ENCODE measurements at places on chromosomes 3 and 15. TPM values are rescaled to one million over a fixed set of nuclear protein-coding genes. Genes with fewer than 3 reads are reported as not detected.
A peak's percentile ranks its signal among the peaks of the same experiment; 100 is the strongest.

CHRNB4 gene
- not detected for total RNA-seq

CX3CR1 gene
- total RNA-seq: 7.6 TPM

EAF1 gene
- 2.3 TPM for total RNA-seq

ACTRT3 gene
- 2.8 TPM for total RNA-seq

PEX5L gene
- total RNA-seq: not detected

- DNase-seq: no peak
These were observed 91.3 kb upstream of the SLC25A36 start for GRCh38 chr3:140850210-140850955.

- no peak for DNase-seq
These were observed 58.5 kb downstream of the MBNL1 start for GRCh38 chr3:152327203-152327602.

DNA sequence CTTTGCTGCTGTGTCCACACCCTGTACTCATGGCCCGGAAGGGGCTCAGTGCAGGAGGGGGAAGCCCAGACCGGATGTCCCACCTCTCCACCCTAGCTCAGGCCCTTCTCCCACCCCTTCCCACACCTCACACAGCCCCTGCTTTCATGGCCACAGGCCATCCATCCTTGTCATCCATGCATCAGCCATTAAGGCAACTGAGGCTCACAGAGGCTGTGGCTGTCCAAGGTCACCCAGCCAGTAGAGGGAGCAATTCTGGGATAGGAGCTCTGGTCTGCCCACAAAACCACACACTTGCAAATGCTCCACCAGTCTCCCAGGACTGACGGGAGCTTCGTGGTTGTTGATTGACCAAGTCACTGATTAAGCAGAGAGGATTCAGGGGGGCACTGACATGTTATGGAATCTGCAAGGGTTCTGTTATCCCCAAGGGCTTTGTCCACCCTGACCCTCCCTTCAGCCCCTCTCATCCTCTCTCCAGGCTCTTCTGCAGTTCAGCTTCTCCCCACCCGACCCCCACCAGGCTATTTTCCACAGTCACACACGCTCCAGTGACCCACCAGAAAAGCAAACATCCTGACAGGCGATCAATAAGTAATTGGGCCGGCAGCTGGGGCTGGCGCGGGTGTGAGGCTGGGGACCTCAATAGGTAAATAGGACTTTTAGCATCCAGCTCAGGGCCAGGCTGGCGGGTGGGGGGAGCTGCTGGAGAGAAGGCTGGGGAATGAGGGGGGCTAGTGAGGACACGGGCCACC, 15.1 kb downstream of the LINGO1 start:
- DNase-seq: no peak

DNA sequence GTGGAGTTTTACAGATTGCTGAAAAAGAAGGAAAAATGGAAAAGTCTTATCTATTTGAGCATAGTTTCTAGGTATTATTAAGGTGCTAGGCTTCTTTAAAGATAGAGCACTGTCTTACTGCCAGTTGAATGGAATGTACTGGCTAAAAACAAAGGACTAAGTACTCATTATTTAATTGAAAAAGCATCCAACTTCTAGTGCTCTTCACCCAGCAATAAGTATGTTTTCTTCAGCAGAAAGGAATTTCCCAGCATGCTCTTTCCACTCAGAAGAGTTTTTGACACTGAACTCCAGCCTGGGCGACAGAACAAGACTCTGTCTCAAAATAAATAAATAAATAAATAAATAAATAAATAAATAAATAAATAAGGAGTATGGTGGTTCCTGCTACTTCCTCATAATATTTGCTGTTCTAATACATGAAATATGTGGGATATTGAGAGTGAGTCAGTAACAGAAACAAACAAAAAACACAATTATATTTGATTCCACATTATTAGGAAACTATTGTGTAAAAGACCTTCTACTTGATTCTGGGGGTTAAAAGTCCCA, 70.6 kb downstream of the ATP13A4 start:
- DNase-seq: no peak

DNA sequence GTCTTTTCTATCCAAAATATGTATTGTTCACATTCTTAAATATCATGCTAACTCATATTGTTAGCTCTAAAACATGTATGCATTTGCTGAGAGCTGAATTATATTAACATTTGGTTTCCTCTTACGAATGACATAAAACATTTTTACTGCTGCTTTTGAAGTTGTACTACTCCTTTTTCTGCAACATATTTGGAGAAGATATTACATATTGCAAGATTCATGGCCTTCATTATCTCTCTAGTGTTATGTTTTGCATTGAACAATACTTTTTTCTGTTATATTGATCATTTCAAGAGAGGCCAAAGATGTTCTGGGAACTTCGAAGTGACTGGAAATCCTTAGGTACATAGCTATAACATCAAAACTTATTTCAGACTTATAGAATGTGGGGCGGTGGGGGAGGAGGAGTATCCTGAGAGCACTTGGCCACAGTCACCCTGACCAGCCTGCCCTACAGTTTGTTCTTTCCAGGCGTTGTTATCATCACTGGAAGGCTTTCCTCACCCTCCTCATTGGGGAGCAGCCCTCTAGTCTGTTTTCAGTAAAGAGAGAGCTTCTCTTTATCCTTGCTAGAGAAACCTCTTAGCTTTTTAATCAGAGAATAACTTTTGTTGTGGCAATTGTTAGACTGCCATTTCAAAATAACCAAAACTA, 868.6 kb downstream of the OTOL1 start:
- no peak for DNase-seq

DNA sequence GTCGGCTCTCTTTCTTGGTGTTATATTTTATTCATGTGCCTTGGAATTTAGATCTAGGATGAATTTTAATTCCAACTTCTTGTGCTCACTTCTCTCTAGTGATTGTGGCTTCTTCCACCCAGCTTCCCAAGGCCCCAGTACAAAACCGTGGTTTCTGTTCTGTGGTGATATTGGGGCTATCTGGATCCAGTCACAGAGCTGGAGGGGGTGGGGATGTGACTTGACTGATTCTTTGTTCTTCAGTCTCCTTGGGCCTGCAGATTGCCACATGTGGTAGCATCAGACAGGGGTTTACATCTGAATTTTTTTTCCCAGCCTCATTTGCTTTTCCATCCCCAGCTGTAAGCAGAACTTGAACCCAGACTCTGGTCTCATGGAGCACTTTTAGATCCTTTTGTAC, 98.5 kb upstream of the ADAMTSL3 start:
- no peak for DNase-seq

DNA sequence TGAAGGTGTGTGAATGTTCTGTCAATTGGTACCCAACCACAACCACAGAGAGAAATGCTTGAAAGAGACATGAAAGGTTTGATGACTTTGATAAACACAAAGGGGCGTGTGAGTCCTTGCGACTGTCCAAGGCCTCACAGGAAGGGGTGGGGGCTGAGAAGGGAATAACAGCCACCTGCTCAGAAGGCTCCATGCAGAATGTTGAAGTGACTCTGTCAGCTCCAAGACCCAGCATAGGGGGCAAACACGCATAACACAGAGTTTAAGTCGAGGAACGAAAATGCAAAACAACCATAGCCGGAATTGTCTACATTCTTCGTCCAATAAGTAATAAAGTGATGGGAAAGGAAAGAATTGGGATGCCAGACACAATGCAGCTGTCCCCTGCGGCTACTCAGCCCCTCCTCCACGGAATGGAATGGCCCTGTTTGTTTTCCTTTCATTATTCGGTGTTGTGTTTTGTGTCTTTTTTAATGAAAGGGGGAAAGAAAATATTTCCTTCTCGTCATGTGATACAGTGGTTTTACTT, 19.9 kb downstream of the TMEM212 start:
- no peak for DNase-seq

DNA sequence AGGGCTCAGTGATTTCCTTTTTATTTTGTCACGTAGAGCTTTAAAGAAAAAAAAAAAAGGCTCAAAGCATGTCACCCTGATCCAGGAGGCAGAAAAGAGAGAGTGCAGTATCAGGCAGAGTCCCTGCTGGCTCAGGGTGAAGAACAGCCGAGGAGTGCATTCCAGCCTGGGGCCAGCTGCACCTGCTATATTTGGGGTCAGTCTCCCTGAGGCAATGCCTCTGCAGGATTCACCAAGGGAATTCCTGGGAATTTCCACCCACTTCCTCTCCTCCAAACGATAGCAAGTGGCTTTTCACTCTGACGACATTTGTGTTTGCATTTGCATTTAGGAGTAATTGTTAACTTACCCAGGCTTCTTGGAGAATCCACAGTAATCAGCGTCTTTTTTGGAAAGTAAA, 202.9 kb upstream of the CTNNB1 start:
- DNase-seq: no peak

- no peak for DNase-seq
These were observed 543.6 kb downstream of the AGBL1 start for GRCh38 chr15:86623236-86623635.

DNA sequence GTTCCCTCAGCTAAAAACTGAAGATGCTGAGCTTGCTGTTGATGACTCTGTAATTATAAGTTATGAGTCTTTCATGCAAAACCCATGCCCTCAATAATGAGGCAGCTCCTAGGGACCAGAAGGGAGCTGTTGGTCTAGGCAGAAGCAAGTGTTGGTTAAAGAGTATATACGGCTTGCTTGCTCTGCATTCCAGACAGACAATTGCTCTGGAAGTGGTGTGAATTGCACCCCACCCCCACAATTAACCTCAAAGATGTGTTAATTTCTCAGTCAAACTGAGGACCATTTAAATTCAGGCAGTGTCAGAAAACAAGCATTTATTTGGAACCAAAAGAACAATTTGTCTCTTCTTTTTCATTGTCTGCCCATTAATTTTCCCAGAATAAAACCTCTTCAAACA, 163.5 kb upstream of the EOMES start:
- DNase-seq: no peak

GRCh38 chr3:119819806-119820205, 37.9 kb downstream of the NR1I2 start:
- no peak for DNase-seq

DNA sequence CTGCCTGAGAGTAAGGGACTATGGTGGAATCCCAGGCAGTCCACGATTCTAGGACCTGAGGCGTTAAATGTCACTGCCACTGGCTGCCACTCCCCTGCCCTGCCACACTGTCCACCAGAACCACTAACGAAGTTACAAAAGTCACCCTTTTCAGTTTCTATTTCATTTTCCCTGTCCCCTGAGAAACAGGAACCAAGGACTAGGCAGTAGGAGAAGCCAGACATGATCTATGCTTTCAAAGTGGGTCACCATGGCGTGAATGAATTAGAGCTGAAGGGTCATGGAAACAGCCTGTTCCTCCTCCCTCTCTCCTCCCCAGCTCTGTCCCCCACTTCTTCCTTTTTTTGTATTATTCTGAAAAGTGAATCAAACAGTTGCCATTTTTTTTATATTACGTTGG, 9.1 kb upstream of the ADPRH start:
- no peak for DNase-seq

DNA sequence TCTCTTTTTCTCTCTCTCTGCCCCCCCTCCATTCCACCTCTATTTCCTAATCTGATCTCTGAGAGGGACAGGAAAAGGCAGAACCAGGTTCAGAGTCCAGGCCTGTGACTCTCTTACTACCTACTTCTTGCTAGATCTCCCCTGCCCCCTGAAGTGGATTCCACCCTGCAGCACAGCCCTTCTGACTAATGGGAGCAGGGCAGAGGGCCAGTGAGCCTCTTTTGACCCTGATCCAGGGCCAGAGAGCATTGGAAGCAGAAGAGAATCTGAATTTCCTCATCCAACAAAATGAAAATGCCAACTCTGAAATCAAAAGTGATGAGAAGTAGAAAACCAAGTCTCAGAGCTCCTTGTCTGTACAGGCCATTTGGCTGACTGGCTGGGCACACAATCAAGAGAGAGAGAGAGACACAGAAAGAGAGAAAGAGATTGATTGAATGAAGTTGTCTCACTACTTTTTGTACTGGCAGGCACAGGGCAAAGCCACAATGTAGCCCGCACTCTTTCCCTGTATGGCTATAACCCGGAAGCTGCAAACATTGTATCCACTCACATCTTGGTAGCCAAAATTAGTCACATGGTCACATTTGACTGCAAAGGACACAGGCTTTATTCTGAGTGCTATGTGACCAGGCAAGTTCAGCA, 31.6 kb upstream of the GLCE start:
- DNase-seq: peak; percentile 27

GRCh38 chr3:143634991-143635390, 213.3 kb downstream of the SLC9A9 start:
- DNase-seq: no peak

DNA sequence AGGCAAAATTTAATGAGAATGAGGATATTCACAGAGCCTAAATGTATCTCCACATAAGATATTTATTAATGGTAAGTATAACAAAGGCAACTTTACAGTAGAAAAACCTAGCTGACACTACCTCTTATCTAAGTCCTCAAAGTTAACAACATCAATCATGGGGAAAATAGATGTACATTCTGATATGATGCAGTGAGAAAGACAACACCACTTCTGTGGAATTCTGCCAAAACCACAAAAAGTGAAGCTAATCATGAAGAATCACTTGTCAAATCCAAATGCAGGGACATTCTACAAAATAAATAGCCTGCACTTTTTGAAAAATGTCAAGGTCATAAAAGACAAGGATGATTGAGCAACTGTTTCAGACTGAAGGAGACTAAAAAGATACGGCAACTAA, 27.5 kb upstream of the EOMES start:
- no peak for DNase-seq

GRCh38 chr15:63971427-63971805, 74.9 kb downstream of the DAPK2 start:
- no peak for DNase-seq

- DNase-seq: no peak
These were observed 146.5 kb upstream of the MEIS2 start for GRCh38 chr15:37246856-37247255.

DNA sequence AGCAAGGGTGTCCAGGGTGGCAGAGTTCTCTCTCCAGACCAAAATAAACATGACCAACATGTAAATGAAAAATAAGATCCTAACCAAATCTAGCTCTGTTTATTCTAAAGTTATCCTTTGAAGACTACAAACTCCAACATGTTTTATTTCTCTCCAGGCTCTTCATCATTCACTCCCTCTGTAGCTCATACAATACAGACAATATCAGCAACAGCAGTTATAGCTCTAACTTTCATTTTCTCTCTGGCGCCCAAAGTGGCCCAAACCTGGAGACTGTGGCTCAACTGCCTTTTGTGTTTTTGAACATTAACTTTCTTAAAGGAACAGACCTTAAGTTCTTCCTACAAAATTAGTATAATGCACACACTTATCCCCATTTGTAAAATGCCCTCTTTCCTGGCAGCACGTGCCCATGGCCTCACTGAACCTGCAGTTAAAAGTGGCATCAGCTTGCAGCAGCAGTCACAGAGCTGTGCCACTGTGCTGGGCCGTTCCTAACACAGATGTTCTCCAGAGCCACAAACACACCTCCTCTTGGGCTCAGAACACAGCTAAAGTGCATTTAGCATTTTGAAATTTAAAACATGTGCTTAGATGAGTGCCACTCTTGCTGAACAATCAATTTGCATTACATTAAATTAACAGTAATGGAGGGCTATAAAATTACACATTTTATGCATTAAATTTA, 91.9 kb downstream of the RORA start:
- no peak for DNase-seq
